ENCODE measurements at places on chromosomes 7 and 10.

GRCh38 chr7:71454981-71455380, 323.0 kb downstream of the GALNT17 start:
- DNase-seq = no peak

GRCh38 chr7:2201128-2201527, 31.6 kb downstream of the MAD1L1 start:
- DNase-seq = no peak

DNA sequence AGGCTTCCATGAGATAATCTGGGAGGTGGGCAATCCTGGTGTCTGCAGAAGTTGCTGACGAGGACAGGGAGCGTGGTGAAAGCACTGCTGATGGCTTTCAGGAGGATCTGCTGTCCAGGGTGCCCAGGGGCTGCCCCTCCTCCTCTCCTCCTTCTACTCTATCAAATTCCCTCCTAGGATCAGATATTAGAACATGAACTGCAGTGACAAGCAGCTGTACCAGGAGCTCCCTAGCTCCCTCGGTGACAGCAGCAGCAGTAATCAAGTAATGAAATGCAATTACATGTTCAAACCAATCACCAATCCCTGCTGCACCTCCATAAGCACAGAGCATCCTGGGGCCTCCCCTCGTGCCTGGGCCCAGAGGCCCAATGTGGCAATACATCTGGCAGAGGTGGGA, 46.9 kb downstream of the GRID1 start:
- no peak for DNase-seq

DNA sequence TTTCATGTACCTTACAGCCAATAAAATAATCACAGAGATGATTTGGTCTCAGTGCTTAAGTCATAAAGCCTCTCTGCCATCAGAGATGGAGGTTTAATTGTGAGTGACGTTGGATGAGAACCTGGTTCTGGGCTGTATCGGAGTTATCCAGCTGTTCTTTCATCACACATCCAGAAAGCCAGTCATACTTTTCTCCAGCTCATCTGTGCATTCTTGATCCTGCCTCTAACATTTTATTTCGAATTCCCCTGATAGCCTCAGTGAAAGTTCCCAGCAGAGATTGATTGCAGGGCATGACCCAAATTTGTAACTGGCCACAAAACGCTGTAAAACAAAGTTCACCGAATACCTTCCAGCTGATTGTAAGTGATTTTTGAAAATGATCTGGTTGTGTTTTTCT, 212.6 kb upstream of the HABP2 start:
- DNase-seq = no peak

GRCh38 chr10:35517431-35518181, 87.5 kb upstream of the GJD4 start:
- no peak for DNase-seq

GRCh38 chr7:31044529-31044928, 7.6 kb upstream of the ADCYAP1R1 start:
- DNase-seq = no peak

DNA sequence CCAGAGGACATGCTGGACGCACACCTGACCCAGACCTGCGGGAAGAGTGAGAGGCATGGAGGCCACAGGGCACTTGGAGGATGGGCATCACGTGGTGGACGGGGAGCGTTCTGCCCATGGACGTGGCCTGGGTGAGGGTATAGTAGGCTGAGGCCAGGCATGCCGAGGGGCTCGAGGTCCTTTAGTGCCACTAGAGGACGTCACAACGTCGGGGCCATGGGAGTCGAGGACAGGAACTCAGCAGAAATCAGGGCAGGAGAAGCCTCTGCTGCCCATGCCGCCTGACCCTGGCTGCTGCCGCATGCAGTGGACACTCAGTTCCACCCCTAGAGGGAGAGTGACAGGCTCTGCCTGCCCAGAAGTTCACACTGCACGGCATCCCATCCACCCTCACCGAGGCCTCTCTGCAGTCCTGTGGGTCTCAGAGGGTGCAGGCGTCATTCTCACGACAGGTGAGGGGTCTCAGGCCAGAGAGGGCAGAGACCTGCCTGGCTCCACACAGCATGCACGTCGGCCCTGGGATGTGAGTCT, 198.7 kb downstream of the ADARB2 start:
- DNase-seq = no peak

- DNase-seq = no peak
These were observed 183.0 kb downstream of the SRPK2 start for GRCh38 chr7:105205592-105206237.

GRCh38 chr7:80078159-80078731, 56.4 kb upstream of the GNAI1 start:
- no peak for DNase-seq

DNA sequence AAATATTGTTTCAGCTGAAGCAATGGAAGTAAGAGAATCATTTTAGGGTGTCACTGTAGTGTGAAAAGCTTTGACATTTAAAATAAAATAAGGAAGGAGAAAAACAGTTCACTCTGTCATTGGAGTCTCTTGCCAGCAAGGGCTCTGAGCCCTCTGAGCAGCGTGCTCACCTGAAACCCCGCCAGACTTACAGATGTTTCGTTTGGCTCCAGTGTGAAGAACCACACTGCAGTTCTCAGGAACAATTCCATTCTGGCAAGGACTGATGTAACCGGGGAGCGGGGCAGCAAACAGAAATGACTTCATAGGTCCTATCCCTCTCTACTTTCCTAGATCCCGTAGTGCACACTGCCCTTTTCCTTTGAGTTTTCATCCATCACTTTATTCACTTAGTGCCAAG, 164.3 kb downstream of the CELF2 start:
- DNase-seq = no peak

Measured in Caki2 (cell line).